ENCODE measurements at places on chromosomes 1 and 21. TPM values are rescaled to one million over a fixed set of nuclear protein-coding genes. Genes with fewer than 3 reads are reported as not detected.

Gene CFAP74
- total RNA-seq, result not detected

Gene SPRR1B
- total RNA-seq, result not detected

Gene BEND5
- total RNA-seq, result not detected

Gene CRYAA
- total RNA-seq, result not detected

Gene HCRTR1
- 2.0 TPM for total RNA-seq

Gene OR2L5
- not detected for total RNA-seq
